ENCODE measurements at places on chromosomes 5 and 9. TPM values are rescaled to one million over a fixed set of nuclear protein-coding genes. Genes with fewer than 3 reads are reported as not detected.
A peak's percentile ranks its signal among the peaks of the same experiment; 100 is the strongest.

Gene C8G
- 5.1 TPM for total RNA-seq

Gene TEK
- total RNA-seq, result 9.8 TPM

Gene ANKRA2
- 26.7 TPM for total RNA-seq

Gene PCDHA6
- total RNA-seq, result 1.3 TPM

- H3K36me3 ChIP-seq, result no peaks in the 10 kb centered on the region
- no peaks in the 10 kb centered on the region for H3K27me3 ChIP-seq
- H3K4me1 ChIP-seq, result no peaks in the 10 kb centered on the region
- no peak overlapping the region for H3K27ac ChIP-seq
- DNase-seq, result no peak
Measured at GRCh38 chr5:158642879-158643278, 456.8 kb downstream of the EBF1 start.

DNA sequence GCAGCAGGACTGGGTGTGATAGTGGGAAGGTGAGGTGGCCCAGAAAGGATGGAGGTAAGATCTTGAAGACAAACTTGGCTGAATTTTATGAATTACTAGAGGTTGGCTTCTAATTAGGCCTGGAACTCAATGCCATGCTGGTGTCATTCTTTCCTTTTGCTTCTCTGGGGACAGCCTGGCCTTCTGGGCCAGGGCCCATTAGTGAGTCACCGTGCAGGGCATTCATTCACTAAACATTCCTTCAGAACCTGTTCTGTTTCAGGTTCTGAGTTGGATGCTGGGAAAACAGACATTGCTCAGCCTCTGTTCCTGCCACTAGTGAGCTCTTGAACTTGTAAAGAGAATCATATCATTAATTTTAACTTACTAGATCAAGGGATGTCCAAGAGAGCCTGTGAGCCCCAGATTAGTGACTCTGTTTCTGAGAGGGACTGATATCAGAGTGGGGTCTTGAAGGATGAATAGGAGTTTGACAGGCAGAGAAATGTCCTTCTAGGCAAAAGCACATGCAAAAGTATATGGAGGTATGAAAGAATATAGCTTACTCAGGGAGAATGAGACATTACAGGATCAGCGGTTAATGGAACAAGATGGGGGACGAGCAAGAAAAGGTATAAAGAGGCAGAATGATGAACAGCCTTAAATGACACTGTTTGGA, 66.5 kb downstream of the LHX2 start:
- H3K4me1 ChIP-seq, result no peaks in the 10 kb centered on the region
- no peak overlapping the region for H3K4me3 ChIP-seq
- DNase-seq, result no peak
- H3K27ac ChIP-seq, result no peak overlapping the region
- H3K36me3 ChIP-seq, result no peaks in the 10 kb centered on the region

GRCh38 chr5:16970260-16970659, 34.2 kb upstream of the MYO10 start:
- no peak overlapping the region for H3K4me3 ChIP-seq
- no peaks in the 10 kb centered on the region for H3K4me1 ChIP-seq
- no peaks in the 10 kb centered on the region for H3K27me3 ChIP-seq
- H3K27ac ChIP-seq, result no peak overlapping the region
- no peak for DNase-seq

GRCh38 chr9:98917746-98918487, 25.8 kb upstream of the COL15A1 start:
- H3K36me3 ChIP-seq, result no peaks in the 10 kb centered on the region
- H3K27ac ChIP-seq, result no peak overlapping the region

GRCh38 chr5:178526773-178527457, 63.3 kb downstream of the COL23A1 start:
- no peaks in the 10 kb centered on the region for H3K36me3 ChIP-seq
- no peak for DNase-seq
- H3K27ac ChIP-seq, result no peak overlapping the region
- no peaks in the 10 kb centered on the region for H3K27me3 ChIP-seq

DNA sequence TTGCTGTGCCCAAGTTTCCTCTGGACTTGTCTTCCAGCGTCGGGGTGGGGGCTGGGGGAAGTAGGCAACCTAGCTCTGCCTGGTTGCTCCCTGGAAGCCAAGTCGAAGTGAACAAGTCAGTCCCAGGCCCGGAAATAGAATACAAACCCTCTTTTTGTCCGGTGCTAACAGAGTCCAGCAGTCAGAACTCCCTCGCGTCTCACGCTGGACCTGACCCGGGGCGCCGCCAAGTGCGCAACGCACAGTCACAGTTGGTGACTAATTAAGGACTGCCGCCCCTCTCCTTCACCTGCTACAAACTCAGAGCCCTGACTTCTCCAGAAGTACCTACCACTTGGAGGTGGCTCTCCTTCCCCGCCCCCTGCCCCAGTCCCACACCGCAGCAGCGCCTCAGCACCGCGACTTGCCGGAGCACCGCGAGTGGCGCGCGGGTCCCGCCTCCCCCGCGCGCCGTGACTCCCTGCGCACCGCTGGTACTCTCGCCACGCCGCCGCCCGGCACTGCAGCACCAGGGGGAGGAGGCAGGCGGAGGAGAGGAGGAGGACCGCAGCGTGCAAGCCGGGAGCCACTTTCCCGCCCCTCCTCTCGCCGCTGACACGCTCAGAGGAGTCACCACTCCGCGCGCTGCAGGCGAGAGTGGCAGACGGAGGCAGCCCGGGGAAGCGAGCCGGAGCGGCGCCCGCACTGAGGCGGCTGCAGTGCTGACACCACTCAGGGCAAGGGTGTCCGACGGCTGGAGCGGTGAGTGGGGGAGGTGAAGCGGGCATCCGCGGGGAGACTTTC, at the start of gene SV2C:
Gene SV2C (plus strand): TSS at position 612 of the 783 bp plus-strand sequence. CDS start 48,368 bp downstream, outside the sequence.
- no peak within 1 kb of the TSS for H3K27ac ChIP-seq
- H3K27me3 ChIP-seq, result peaks cover 38% of the 10 kb centered on the region
- H3K4me3 ChIP-seq, result peak within 1 kb of the TSS; percentile 40
- peaks cover 39% of the 10 kb centered on the region for H3K4me1 ChIP-seq
- no peak for DNase-seq

- no peaks in the 10 kb centered on the region for H3K27me3 ChIP-seq
- peak overlapping the region; percentile 73 for H3K27ac ChIP-seq
- peak overlapping the region; percentile 48 for H3K4me3 ChIP-seq
- no peak for DNase-seq
Measured at GRCh38 chr5:95734187-95734586, 3.1 kb downstream of the RHOBTB3 start.

DNA sequence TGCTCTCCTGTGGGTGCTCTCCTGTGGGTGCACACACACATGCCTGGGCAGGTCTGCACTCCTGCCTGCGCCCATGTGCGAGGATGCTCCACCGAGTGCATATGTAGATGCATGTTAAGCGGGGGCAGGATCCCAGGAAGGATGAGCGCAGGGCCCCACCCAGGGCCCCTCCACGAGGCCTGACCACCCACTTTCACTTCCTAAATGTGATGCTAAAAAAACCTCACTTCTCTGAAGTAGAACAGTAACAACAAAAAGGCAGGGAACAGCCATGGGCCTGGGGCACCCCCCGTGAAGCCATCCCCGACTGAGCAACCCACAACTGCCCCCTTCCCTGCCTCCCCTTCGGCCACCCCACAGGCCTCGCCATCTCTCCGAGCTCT, 48.2 kb upstream of the SARDH start:
- no peak for DNase-seq
- peaks cover 66% of the 10 kb centered on the region for H3K36me3 ChIP-seq
- no peak overlapping the region for H3K4me3 ChIP-seq
- peaks cover 3% of the 10 kb centered on the region for H3K4me1 ChIP-seq
- H3K27me3 ChIP-seq, result no peaks in the 10 kb centered on the region

GRCh38 chr9:128254855-128255759, 20.7 kb downstream of the GOLGA2 start:
- no peak for DNase-seq
- H3K27me3 ChIP-seq, result no peaks in the 10 kb centered on the region
- no peak overlapping the region for H3K4me3 ChIP-seq
- no peaks in the 10 kb centered on the region for H3K4me1 ChIP-seq
- no peaks in the 10 kb centered on the region for H3K36me3 ChIP-seq

GRCh38 chr5:60805463-60805862, 38.6 kb downstream of the ELOVL7 start:
- no peaks in the 10 kb centered on the region for H3K4me1 ChIP-seq
- DNase-seq, result no peak
- H3K27ac ChIP-seq, result no peak overlapping the region
- H3K4me3 ChIP-seq, result no peak overlapping the region

DNA sequence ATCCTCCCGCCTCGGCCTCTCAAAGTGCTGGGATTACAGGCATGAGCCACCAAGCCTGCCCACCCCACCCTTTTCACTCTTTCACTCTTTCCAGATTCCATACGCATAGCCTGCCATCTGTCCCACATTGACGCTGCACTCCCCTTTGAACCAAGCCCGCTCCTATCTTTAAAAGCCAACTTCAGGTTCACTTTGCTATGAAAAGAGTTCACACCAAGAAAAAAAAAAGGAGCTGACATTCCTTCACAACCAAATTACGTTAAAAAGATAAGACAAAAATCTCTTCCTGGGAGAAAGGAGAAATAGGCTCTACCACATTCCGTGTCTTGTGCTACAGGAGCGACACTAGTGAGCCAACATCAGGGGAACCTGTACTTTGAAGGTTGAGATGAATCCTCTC, 41.5 kb downstream of the DMRT1 start:
- no peaks in the 10 kb centered on the region for H3K36me3 ChIP-seq
- no peak for DNase-seq
- no peak overlapping the region for H3K27ac ChIP-seq

- DNase-seq, result no peak
- no peaks in the 10 kb centered on the region for H3K36me3 ChIP-seq
- H3K4me1 ChIP-seq, result no peaks in the 10 kb centered on the region
- no peak overlapping the region for H3K4me3 ChIP-seq
Measured at GRCh38 chr5:137415231-137415681, 83.9 kb downstream of the SPOCK1 start.

DNA sequence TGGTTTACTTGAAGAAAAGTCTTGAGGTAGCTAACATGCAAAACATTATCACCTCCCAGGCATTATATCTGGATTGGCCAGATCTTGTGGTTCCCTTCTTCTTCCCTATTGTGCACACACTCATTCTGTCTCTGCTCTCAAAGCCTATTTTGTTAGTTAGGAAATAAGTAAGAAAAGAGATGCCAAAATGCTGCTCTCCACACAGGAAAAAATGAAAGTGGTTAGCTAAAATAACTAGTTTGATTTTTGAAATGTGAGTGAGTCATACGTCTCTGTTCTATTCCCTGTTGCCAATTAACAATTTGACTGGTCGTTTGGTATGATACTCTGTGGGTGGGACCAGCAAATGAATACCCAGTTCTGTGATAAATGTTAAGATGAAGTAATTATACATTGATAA, 28.1 kb downstream of the LMNB1 start:
- H3K4me3 ChIP-seq, result no peak overlapping the region
- H3K27me3 ChIP-seq, result no peaks in the 10 kb centered on the region
- H3K36me3 ChIP-seq, result no peaks in the 10 kb centered on the region
- DNase-seq, result no peak
- no peak overlapping the region for H3K27ac ChIP-seq
- H3K4me1 ChIP-seq, result no peaks in the 10 kb centered on the region

DNA sequence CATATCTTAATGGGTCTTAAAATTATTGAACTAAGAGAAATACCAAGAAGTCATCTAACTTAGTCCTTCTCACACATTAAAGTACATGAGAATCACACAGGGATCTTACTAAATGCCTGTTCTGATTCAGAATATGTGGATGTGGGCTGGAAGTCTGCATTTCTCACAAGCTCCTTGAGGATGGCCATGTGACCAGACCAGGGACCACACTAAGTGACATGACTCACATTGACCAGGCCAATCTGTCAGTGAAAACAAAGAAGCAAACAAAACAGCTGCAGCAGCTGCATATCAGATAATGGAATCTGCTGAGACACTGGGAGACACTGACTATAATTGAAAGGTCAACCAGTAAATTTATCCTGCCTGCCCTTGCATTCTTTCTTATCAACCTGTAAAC, 110.5 kb downstream of the ADAMTS12 start:
- H3K27me3 ChIP-seq, result no peaks in the 10 kb centered on the region
- H3K27ac ChIP-seq, result no peak overlapping the region
- H3K4me1 ChIP-seq, result peaks cover 10% of the 10 kb centered on the region
- H3K4me3 ChIP-seq, result no peak overlapping the region

DNA sequence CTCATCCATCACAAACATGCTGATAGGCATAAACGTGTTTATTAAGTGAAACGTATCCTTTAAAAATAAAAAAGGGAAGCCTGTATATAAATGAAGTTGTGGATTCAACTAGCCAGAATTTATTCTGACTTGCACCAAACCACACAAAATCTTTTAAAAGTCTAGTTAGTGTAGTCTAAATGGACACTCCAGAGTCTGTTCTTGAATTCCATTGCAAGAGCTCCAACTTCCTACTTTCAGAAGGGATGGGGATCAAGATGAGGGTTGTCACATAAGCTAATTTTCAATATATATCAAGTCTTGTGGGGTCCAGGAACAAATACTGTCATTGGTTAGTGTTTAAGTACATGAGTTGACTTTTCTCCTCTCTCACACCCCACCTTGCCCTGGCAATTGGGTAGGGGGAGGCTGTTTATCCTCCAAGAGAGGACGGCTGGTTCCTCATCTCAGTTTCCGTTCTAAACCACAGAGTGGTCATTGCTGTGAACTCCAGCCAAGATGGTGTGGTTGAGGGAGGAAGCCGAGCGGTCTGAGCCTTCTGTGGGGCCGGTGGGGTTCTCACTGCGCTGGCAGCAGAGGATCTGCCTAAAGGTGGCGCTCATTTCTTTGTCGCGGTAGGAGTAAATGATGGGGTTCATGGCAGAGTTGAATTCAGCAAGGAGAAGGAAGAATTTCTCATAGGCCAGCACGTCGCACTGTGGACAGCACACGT, 163.2 kb downstream of the LPAR1 start:
- H3K27ac ChIP-seq, result peak overlapping the region; percentile 85
- DNase-seq, result no peak
- no peaks in the 10 kb centered on the region for H3K36me3 ChIP-seq
- H3K4me3 ChIP-seq, result no peak overlapping the region

DNA sequence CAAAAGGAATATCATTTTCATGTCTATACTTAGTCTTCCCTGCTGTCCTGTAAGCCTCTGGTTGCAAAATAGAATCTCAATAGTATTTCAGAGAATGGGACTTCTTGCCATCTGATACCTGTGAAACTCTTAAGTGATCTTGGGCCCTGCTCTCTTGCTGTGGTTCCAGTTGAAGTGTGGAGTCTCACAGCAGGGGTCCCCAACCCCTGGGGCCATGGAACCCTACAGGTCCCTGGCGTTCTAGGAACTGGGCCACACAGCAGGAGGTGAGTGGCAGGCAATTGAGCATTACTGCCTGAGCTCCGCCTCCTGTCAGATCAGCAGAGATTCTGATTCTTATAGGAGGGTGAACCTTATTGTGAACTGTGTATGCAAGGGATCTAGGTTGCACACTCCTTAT, 65.9 kb downstream of the ZSWIM6 start:
- H3K27me3 ChIP-seq, result no peaks in the 10 kb centered on the region
- no peak for DNase-seq
- H3K4me3 ChIP-seq, result no peak overlapping the region
- H3K36me3 ChIP-seq, result no peaks in the 10 kb centered on the region
- peaks cover 3% of the 10 kb centered on the region for H3K4me1 ChIP-seq

DNA sequence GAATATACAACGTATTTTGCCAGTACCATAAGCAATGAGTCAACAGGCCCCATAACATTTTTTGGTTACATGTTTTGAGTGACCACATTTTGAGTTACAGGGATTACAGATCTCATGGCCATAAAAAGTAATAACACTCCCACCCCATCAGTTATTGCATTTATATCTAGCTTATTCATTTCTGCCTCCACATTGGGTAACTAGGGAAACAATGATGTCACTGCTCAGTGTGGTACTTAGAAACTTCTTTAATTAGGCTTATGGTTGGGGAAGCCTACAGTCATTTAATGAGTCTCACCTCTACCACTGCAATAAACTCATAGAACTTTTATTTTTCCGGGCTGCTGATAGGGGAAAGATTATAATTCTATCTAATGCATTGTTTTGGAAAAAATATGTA, 39.9 kb upstream of the SMIM15 start:
- H3K4me3 ChIP-seq, result no peak overlapping the region
- no peaks in the 10 kb centered on the region for H3K27me3 ChIP-seq
- no peak for DNase-seq

Data from tibial nerve (tissue), 4 donors.